CD4-positive, CD25-positive, alpha-beta regulatory T cell (primary cell): ENCODE measurements at places on chromosomes 2 and 18.

GRCh38 chr2:157747695-157748370 lies 119.2 kb upstream of the ACVR1C start:
- no peak for DNase-seq

- no peak for DNase-seq
Measured at GRCh38 chr2:195861821-195862220, 204.8 kb downstream of the SLC39A10 start.

GRCh38 chr2:179987916-179988315 lies 19.2 kb downstream of the CWC22 start:
- DNase-seq, result no peak

DNA sequence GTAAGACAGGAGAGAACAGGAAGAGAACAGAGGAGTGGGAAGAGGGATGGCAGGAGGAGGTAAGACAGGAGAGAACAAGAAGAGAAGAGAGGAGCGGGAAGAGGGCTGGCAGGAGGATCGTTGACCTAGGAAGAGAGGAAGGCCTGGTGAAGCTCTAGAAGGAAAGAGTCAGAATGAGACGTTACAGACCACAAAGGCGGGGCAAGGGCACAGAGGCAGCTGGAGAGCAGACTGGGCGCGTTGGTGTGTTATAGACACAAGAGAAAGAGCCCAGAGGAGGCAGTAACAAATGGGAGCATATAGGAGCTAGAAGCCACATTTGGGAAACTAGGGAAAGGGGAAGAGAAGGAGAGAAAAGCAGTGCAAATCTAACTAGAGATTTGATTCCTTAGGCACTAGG lies 26.6 kb downstream of the PTRHD1 start:
- DNase-seq, result peak; percentile 34

DNA sequence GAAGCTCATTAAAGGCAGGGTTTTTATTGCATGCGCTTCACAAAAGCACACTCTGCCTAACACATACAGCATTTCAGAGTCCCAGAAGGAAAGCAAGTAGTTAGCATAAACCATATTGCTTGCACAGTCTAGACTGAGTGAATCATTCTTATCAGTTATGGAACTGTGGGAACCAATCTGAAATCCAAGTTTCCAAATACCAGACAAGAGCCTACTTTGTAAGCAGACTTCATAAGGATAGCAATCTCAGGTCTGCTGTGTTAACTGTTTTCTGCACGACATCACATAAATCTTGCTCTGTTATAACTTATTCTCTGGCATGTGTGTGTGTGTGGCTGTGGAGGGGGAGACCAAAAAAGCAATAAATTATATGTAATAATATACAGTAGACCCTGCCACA lies 608.1 kb upstream of the REG3G start:
- DNase-seq, result no peak

DNA sequence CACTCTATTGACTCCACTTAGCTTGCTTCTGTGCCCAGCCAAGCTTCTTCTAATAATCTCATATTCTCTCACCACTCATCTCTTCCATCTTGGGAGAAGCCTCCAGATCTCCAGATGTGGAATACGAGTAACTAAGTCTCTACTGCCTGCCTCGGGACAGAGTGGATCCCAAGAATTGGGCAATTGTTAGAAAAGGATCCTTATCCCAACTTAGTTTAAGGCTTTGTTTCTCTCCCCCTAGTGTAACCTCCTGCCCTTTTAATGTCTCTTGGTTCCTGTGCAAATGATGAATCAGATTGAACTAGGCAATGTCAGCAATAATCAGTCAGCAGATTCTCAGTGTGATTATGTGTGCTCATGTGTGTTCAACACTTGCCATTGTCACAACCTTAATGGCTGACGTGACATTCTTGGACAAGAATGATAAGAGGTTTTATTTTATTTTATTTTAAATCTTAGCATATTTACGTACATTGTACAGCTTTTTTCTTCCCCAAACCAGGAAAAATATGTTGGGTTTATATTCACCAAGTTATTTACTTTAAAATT lies 59.7 kb downstream of the MYO3B start:
- no peak for DNase-seq

DNA sequence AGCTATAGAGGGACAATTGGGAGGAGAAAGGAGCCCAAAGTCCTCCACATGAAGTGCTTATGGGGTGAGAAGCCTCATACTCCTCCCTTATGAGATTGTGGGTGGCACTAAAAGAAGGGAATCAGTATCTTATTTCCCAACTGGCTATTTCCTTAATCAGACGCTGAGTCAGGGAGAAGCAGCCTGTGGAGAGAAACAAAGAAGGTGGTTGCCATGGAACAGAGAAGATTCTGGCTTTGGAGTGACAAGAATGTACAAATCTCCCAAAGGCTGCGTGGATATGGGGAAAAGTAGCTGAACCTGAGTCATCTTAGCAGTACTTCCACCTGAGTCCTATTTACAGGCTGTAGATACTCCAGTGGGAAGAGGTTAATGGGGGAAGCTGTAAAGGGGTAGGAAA lies 115.8 kb upstream of the CWC22 start:
- DNase-seq, result no peak

DNA sequence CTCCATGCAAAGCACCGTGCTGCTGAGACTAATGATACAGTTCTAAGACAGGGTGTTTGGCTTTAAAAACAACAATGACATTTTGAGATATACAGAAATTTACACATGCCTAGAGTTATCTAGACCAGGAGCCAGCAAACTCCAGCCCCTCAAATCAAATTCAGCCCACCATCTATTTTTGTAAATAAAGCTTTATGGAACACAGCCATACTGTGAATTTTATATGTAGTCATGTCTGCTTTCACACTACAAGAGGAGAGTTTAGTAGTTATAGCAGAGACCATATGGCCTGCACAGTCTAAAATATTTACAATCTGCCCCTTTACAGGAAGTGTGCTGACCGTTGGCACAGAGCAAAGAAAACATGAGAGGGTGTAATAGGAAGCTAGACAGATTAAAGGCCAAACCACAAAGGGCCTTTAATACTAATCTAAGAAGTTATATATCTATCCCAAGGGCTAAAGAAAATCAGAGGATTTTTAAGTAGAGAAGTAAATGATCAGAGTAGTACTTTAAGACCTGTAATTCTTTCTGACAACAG lies 39.4 kb downstream of the NBAS start:
- DNase-seq, result no peak

GRCh38 chr2:68827666-68828065 lies 43.5 kb downstream of the BMP10 start:
- DNase-seq, result no peak

- DNase-seq, result no peak
Measured at GRCh38 chr2:165818920-165819319, 24.9 kb upstream of the GALNT3 start.

DNA sequence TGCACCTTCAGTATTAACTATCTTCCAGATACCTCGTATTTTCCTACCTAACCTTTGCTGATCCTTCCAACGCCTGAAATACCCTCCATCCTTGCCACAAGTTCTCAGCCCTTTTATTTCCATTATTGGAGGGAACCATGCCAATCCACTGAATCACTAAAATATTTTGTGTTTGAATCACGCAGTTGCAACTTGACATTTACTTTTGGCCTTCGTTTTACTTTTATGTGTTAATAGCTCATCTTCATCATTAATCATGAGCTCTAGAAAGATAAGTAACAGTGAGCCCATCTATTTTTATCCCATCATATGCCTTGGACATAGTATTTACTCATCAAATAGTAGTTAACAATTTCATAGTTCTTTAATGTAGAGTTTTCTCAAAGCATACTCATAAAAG lies 463.2 kb downstream of the THSD7B start:
- DNase-seq, result no peak
